Activated CD8-positive, alpha-beta T cell treated with anti-CD3 and anti-CD28 coated beads for 36 hours (primary cell): ENCODE measurements at places on chromosomes 12 and 14. TPM values are rescaled to one million over a fixed set of nuclear protein-coding genes. Genes with fewer than 3 reads are reported as not detected.

GRCh38 chr12:92436856-92437255 lies 265.9 kb upstream of the PLEKHG7 start:
- no peak overlapping the region for H3K27ac ChIP-seq
- H3K27me3 ChIP-seq, result no peaks in the 10 kb centered on the region
- no peak overlapping the region for H3K4me3 ChIP-seq
- H3K36me3 ChIP-seq, result no peaks in the 10 kb centered on the region
- peaks cover 34% of the 10 kb centered on the region for H3K4me1 ChIP-seq

DNA sequence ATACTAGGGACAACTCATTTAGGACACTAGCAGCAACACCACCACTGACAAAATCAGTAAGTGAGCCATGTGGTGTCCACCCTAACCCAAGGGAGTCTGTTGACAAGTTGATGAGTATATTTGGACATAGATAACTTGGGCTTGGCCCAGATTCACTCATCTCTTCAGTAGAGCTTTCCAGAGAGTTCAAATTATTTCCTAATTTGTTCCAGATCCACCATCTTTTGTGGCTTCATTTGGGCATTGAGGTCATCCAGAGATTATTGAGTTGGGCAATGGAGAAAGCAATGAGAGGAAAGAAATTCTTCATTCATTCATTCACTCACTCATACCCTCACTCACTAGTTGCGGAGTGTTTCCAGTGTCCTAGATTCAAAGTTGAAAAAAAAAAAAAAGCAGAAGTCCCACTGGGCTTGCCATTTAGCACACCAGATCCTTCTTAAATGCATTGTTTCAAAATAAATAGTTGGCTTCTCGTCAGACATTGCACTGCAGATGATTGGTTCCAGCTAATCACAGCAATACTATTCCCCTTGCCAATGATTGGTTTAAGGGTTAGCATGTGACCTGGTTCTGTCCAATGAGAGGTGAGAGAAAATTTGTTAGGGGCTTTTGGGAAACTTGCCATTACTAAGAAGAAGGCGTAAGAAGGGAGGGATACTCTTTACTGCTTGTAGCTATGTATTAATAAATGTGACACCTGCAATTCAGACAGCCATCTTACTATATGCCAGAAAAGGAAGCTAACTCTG lies 31.8 kb upstream of the WSCD2 start:
- H3K36me3 ChIP-seq, result no peaks in the 10 kb centered on the region
- H3K4me3 ChIP-seq, result no peak overlapping the region

ARHGEF25 gene
- 1.2 TPM for total RNA-seq

LGR5 gene
- not detected for total RNA-seq

GRCh38 chr12:12837025-12837812 lies 24.1 kb downstream of the DDX47 start:
- DNase-seq, result peak; percentile 65
- no peaks in the 10 kb centered on the region for H3K27me3 ChIP-seq
- H3K4me1 ChIP-seq, result peaks cover 26% of the 10 kb centered on the region

GRCh38 chr14:50770586-50770985 lies 60.4 kb downstream of the NIN start:
- DNase-seq, result no peak
- peaks cover 34% of the 10 kb centered on the region for H3K4me1 ChIP-seq
- peaks cover 62% of the 10 kb centered on the region for H3K36me3 ChIP-seq
- no peak overlapping the region for H3K27ac ChIP-seq
- no peak overlapping the region for H3K4me3 ChIP-seq
- no peaks in the 10 kb centered on the region for H3K27me3 ChIP-seq

GRCh38 chr12:14802721-14803010 lies 612 bp downstream of the WBP11 start:
- H3K4me3 ChIP-seq, result no peak overlapping the region

GRCh38 chr12:9869307-9870161 lies at the start of gene CLEC2B:
TSS of gene CLEC2B (minus strand) at chr12:9869354.
- peak; percentile 70 for DNase-seq
- H3K4me1 ChIP-seq, result peaks cover 23% of the 10 kb centered on the region
- H3K27me3 ChIP-seq, result no peaks in the 10 kb centered on the region
- peak within 1 kb of the TSS; percentile 85 for H3K4me3 ChIP-seq
- peak within 1 kb of the TSS; percentile 89 for H3K27ac ChIP-seq

DNA sequence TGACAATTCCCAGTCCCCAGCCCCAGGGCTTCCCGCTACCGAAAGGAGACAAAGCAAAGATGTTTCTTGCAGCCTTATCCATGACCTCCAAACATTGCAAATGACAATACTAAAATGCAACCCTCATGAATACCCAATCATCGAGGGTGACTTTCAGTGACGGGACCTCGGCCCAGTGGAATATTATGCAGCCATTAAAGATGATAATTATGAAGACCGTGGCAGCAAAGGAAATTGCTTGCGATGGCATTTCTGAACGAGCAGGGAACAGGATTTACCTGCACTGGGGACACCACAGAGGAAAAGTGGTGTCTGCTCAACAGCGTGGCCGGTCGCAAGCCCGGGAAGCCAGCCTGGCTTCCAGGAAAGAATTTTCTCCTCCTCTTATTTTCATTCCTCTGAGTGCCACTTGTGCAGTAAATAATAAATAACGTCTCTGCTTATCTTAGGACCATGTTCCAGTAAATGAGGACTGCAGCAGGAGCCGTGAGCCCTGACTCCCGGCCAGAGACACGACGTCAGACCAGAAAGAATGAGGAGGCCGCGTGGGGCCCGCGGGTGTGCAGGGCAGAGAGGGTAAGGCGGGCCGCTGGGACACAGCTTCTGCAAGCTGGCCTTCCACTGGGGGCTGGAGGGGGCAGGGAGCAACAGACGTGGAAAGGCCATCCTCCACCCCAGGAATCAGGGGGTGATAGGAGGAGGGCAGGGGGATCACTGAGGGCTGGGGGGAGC lies 6.6 kb downstream of the C14orf180 start:
- H3K27ac ChIP-seq, result no peak overlapping the region
- peaks cover 2% of the 10 kb centered on the region for H3K27me3 ChIP-seq
- no peak for DNase-seq
- no peaks in the 10 kb centered on the region for H3K36me3 ChIP-seq
- no peaks in the 10 kb centered on the region for H3K4me1 ChIP-seq
- H3K4me3 ChIP-seq, result no peak overlapping the region

DNA sequence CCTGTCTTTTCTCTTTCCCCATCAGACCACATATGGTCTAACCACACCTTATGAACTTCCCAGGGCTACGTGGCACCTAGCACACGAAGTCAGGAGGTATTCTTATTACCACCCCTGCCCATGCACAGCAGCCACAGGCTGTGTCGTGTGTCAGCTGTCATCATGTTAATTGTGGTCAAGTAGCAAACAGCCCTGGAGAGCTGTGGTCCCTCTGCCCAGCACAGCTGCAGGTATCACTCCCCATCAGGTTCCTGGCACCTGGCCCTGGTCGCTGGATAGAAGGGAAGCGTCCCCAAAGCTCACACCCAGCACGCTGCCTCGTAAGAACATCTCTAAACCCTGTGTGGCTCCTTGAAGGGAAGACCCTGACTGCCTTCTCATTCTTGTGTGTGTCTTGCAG lies 45.4 kb downstream of the CLMN start:
- no peaks in the 10 kb centered on the region for H3K4me1 ChIP-seq
- no peak overlapping the region for H3K4me3 ChIP-seq
- peaks cover 7% of the 10 kb centered on the region for H3K27me3 ChIP-seq
- H3K36me3 ChIP-seq, result no peaks in the 10 kb centered on the region
